ENCODE measurements at places on chromosomes 16 and 17.

DNA sequence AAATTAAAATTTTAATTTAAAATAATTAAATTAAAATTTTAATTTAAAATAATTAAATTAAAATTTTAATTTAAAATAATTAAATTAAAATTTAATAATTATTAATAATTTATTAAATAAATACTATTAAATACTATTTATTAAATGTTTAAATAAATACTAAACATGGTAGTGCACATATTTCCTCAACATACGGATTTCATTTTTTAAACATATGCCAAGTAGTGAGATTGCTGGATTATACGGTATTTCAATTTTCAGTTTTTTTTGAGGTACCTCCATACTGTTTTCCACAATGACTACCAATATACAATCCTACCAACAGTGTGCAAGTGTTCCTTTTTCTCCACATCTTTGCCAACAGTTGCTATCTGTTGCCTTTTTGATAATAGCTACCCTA lies 852.9 kb upstream of the CDH8 start:
- no peak for DNase-seq

GRCh38 chr16:50842589-50842988 lies 100.7 kb downstream of the CYLD start:
- no peak for DNase-seq

GRCh38 chr16:3389663-3390338 lies 11.0 kb downstream of the ZSCAN32 start:
- no peak for DNase-seq

DNA sequence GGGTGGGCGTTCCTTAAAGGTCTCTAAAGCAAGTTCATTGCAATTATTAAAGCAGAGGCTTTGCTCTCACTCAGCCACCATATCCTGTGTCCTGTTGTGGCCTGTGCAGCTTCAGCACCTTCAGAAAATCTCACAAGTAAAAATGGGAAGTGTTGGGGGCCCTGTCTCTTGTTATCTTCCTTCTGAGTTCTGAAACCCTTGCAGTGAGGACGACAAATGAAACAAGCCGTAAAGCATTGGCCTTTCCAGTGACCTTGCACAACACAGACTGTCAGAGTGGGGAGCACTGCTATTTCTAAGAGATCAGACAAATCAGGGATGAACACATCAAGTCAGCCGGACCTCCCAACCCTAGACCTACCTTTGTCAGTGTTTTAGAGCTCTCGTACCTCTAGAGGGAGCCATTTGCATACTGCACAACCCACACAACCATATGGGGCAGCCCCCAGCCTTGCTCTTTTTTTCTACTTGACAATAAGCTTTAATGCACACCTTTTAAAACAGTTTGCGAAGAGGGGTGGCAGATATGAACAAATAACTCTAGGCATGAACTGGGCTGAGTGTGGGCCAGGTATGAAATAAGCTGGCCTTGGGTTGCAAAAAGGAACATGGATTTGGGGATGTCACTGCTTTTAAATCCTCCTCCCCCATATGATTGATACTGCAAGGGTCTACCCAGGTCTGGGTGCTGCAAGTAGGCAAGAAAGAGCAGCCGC lies 89.8 kb downstream of the KATNIP start:
- no peak for DNase-seq

DNA sequence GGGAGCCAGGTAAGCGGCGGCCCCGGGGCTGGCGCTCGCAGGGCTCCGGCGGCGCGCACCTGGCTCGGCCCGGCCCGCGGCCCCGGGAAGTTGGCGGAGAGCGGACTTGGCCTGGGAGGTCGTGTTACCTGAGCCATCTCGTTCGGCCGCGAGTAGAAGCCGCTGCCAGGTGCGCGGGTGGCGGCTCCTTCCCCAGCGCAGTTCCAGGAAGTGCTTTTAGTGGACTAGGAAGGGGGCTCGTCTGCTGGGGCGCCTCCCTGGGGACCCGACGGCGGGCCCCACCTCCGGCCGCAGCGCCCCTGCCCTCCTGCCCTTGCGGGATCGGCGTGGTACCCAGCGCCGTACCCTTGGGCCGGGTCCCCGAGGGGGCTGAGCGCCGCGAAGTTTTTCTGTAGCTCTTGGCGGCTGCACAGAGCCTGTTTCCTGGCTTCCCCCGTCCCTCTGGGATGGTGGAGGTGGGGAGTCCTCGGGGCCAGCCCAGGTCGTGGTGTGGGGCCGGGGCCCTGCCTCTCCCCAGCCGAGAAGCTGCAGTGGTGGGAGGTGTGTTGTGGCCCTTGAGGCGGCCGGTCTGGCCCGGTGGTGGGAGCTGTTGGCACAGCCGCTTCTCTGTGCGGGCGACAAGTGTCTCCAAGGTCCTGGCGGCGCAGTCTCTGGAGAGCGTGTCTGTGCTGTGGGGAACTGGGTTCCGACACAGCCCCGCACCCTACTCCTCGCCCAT lies 96.9 kb downstream of the RAB11FIP4 start:
- no peak for DNase-seq

GRCh38 chr16:69465881-69466280 lies 41.5 kb downstream of the CYB5B start:
- DNase-seq, result no peak

- DNase-seq, result no peak
Observed at GRCh38 chr16:79391395-79391794, 209.1 kb downstream of the MAF start.

GRCh38 chr17:4393806-4394205 lies 27.3 kb upstream of the UBE2G1 start:
- no peak for DNase-seq

DNA sequence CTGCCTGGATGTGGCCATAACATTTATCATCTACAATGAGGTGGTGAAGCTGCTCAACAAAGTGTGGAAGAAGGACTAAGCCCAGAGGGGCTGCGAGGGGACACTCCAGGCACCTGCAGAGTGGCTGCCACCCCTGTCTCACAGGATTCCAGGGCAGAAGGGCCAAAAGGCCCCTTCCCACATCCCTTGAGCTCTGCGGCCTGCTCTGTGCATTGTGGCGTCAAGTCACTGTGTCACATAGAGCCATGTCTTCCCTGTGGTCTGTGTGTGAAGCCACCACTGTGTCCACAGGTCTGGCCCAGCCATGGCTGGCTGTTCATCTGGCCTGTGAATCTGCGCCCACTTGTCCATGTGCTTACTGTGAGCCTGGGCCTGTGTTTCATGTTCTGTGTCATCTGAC lies 1714.6 kb downstream of the TP53TG3F start:
- DNase-seq, result no peak

GRCh38 chr17:1251866-1252608 lies 18.2 kb upstream of the BHLHA9 start:
- DNase-seq, result no peak

DNA sequence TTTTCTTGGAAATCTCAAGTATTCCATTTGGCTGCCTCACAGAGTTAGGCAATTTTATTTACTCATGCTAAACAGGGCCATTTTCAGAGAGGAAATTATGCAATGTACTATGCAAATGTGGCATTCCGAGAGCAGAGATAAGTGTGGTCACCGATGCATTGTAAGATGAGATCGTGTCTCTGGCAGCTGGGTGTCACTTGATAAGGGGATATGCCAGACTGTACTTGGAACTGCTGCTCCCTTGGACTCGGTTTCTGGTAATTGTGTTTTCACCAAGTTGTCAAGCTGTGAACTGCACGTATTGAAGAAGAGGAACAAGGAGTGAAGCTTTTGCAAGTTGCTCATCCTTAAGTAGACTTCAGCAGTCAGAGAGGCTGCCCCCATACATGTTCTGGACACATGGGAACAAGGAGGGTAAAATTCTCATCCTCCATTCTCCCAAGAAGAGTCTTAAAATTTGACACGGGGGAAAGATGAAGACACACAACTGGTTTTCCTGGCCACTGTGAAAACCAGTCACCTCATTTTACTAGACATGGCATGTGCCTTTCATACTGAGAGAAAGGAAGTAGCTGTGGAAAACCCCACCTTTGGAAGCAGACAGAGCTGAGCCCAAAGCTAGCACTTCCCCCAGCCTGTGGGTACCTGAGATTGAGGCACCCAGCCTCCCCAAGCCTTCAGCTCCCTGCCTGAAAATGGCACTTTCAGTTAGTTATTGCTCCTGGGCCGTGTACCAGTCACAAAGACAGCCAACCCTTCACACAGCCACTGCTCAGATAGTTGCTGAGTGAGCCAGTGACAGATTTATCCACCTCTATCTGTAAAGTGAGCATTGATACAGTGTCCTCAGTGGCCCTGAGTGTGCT lies 150.7 kb downstream of the SOCS1 start:
- DNase-seq, result no peak

GRCh38 chr16:86657972-86658371 lies 79.6 kb downstream of the FOXL1 start:
- DNase-seq, result no peak

- no peak for DNase-seq
Observed at GRCh38 chr17:44830359-44831288, 537 bp upstream of the GJC1 start.

DNA sequence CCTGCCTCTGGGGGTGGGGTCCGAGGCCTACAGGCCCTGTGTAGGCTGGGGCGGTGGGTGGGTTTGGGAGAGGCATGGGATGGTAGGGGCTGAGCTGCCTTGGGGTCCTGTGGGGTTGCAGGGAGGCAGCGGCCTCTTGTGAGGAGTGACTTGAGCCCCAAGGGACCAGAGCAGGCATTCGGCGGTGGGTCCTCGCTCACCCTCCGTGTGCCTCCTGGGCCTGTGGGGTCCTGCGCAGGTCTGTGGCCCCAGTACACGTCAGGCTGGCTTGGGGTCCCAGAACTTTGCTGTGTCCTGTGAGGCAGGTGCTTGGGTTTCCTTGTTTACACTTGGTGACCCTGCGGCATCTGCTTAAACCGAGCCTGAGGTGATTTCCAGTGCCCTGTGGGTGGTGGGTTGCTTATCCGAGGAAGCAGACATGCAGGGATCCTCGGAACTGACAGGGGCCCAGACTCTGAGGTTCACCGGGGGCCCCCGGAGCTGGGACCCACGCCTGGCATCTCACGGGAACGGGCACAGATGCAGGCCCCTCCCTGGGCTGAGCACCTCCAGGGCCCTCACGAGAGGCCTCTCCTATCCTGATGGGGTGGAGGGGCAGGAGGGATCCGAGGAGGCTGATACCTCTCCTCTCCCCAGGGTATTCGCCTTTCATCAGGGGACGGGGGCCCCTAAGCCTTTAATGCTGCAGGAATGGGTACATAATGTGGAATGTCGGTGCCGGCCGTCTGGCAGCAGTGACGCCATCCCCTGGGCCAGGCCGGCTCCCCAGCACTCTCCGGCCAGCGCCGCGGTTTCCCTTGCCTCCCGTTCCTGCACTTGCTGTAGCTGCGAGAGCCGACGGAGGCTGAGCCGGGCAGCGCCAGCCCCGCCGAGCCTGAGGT lies 7.7 kb downstream of the METRNL start:
- no peak for DNase-seq

DNA sequence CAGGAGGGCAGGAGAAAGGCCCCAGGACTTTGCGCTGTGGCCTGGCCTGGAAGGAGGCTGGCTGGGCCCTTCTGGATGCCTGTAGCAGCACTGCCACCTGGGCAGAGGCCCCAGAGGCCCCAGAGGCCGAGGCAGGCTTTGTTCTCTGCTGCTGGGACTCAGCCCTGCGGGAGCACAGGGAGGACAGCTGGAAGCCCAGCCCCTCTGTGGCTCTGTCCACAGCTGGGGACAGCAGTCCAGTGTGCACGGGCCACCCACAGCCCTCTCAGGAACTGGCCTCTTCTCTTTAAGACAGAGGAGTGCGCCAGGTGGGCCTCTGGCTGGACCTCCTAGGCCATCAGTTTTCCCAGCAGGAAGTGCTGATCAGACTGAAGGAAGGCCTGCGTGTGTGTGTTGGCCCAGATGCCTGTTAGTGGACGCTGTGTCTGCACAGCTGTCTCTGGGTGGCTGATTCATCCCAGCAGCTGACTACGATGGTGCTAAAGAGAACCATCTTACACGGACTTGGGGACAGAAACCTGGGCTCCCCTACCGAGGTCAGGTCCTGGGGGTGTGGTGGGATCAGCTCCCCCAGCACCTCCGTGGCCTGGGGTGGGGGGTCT lies 26.9 kb upstream of the ZNF750 start:
- DNase-seq, result no peak

DNA sequence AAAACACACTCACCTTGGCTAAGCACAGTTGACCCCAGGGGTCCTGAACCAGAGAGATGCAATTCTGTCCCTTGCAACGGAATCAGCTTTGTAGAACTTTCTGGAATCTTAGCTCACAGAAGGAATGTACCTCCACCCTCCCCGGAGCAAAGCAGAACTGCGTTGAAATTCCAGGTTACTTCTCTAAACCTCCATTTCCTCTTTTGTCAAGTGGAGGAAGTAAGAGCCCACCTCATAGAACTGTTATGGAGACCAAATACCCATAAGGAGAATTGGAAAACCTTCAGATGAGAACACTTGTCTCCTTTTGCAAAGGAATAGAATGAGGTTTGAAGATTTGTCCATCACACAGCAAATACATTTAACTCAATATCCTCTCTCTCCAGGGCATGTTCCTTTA lies 86.6 kb upstream of the RBBP6 start:
- DNase-seq, result no peak

- no peak for DNase-seq
Observed at GRCh38 chr16:75228143-75228976, 9.6 kb downstream of the CTRB1 start.

GRCh38 chr17:50311112-50311460 lies 34.8 kb upstream of the XYLT2 start:
- no peak for DNase-seq

- DNase-seq, result no peak
Observed at GRCh38 chr16:918068-918467, 52.7 kb downstream of the LMF1 start.

DNA sequence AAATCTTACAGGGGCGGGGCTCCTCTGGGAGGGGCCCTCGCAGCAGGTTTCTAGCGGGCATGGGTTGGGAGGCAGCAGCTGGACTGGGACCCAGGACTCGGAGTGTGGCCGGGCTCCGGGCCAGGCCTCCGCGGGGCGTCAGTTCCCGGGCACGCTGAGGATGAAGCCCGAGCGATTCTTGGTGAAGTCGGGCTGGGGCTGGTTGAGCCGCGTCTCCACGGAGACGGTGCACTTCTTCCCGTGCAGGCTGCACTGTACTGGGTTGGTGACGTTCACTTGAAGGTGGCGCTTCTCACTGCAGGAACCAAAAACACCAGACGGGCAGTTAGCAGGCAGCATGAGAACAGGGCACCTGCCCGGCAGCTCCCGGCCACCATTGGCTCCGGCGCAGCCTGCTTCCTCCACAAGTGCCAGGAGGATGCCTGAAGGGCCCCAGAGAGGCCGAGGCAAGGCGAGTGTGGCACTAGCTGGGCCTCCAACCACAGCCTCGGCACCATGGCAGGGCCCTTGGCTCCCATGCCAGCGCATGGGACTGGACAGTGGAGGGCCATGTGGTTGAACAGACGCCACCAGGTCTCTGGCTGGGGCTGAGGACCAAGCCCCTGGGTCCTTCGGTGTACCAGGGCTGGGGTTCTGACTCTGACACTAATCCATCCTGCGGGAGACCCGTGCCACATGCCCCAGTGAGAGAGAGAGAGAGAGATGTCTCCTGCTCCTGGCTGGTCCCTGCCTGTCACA lies 8.0 kb downstream of the CDK5R1 start:
- DNase-seq, result no peak

DNA sequence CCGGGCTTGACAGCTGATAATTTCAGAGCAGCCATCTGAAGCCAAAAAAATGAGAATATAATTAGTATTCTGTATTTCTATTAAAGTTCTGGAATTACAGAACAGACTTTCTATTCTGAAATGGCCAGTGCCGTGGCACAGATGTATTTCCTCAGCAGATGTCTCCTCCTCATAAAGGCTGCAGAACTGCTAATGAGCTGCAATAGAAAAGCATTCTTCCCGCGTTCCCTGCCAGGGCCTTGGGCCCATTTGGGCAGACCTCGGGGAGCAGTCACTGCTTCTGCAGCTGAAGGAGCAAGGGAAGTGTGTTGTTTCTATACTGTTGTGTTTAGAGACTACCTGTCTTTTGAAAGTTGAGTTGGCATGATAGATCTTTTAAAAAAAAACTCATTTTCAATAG lies 152.6 kb upstream of the CACNG5 start:
- no peak for DNase-seq
